Stimulated activated CD4-positive, alpha-beta T cell treated with anti-CD3 and anti-CD28 coated beads, Interleukin-2, amount 100 ng/mL, for 24 hours (primary cell): ENCODE measurements at places on chromosomes 2 and 18.

GRCh38 chr2:38613849-38614213, 11.1 kb upstream of the HNRNPLL start:
- no peak for DNase-seq

- DNase-seq: no peak
Measured at GRCh38 chr2:6641956-6642355, 223.8 kb downstream of the CMPK2 start.

DNA sequence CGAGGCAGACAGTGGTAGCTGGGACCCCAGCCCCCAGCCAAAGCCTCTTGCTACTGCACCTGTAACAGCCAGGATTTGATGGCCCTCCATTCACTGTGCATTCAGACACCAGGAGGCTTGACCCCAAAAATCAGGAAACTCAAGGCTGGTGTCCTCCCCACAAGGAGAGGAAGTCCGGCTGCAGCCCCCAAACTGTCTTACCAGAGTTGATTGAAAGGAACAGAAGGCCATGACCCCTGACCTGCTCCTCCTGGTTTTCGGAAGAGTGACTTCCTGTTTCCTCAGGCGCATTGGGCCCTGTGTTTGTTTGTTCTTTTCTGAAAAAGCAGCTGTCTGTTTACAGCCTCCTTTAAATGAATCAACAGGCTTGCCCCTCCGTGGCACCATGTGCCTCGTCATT, 111.6 kb downstream of the RNF144A start:
- no peak for DNase-seq

- no peak for DNase-seq
Measured at GRCh38 chr2:233164128-233164635, 87.3 kb upstream of the ATG16L1 start.
